ENCODE measurements at places on chromosomes 6 and 20.

- no peak for DNase-seq
Observed at GRCh38 chr6:53313784-53314400, 34.9 kb downstream of the ELOVL5 start.

- no peak for DNase-seq
Observed at GRCh38 chr20:49029203-49029602, 16.9 kb upstream of the CSE1L start.

DNA sequence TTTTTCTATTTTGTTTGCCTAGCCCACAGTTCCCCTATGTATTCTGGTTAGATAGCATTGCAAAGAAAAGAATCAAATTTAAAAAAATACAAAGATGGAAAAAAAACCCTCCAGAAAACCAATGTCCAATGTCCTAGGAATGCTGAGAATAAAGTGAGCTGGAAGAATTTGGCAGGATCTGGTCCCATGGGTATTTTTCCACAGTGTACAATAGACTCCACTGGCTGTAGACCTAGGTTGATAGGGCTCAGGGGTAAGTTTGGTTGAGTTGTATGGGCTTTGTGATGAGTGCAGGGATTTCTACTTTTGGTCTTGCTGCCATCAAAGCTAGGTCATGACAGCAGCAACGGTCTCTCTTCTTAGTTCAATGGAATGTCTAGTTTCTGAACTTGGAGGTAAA is 41.5 kb downstream of the SLC22A2 start:
- no peak for DNase-seq

- no peak for DNase-seq
Observed at GRCh38 chr20:21521596-21522480, 8.0 kb upstream of the NKX2-2 start.

DNA sequence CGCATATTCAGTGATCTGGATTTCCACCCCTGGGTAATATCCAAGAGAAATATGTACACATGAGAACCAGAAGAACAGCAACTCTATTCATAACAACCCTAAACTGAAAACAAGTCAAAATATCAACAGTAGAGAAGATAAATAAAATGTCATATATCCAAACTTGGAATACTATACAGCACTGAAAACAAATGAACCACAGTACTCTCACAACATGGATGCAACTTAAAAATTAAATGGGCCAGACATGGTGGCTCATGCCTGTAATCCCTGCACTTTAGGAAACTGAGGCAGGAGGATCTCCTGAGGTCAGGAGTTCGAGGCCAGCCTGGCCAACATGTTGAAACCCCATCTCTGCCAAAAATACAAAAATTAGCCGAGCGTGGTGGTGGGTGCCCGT is 16.5 kb upstream of the ATXN1 start:
- no peak for DNase-seq

GRCh38 chr20:48636301-48636700 is 191.5 kb downstream of the PREX1 start:
- DNase-seq: no peak

- no peak for DNase-seq
Observed at GRCh38 chr20:62953839-62954703, 1.6 kb downstream of the SLC17A9 start.

DNA sequence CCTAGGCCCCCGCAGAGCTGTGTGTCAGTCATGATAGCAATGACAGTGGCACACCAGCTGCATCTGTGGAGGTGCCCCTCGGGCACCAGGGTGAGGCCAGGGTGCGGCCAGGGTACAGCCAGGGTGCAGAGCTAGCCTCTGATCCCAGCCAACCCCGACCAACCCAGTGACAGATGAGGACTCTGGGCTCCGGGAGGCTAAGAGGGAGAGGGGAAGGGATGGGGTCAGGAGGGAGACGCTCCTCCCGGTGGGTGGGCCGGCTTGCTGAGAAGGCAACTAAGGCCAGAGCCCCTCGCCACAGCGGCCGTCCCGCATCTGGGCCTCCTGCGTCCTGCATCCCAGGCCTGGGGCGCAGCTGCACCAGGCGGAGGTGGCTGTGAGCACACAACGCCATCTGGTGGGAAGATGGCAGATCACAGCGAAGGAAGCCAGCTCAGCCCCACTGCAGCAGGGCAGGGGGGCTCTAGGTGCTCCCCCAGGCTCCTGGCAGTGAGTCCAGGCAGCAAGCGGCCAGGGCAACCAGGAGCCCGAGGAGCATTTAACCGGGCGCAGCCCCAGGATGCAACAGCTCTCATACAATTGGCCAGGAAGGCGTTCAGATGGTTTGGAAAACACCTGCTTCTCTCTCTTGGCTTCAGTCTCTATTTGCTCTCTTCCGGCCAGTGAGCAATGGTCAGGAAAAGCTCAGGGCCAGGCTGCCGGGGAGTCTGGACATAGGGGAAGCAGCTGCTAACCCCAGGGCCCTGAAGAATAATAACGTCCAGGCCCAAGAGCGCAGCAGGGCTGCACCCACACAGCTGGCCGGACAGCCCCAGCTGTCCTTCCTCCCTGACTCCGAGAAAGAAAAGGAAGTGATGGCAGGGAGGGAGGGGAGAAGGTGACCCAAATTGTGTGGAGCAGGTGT is 169.4 kb downstream of the TAF4 start:
- peak; percentile 54 for DNase-seq

DNA sequence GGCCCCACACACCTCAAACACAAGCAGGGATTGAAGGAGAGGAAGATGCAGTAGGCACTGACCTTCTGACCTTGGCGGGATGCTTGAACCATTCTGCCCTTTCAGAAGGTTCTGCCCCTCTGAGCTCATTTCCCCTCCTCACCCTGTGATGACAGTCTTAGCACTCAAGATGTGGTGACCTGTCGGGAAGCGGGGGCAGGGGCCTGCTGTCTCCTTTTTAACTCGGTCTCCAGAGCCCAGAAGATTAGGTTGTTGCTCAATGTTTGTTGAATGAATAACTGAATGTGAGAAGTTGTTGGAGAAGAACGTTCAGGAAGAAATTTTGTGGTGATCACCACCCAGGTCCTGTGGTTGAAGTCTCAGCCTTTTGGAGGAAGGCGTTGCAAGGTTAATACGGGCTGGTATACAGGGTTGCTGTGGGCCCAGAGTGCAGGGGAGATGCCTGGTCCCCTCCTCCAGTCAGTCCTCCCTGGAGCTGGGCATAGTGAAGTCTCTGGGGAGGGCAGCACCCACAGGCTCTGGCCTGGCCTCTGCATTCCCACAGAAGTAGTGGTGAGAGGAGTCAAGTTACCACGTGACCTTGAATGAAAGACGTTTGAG is 49.7 kb upstream of the FUCA2 start:
- no peak for DNase-seq

Measured in cerebellum (tissue), 4 donors.